Mesenteric fat pad (tissue), 1 donor: ENCODE measurements at places on chromosomes 13 and 19. TPM values are rescaled to one million over a fixed set of nuclear protein-coding genes. Genes with fewer than 3 reads are reported as not detected.

DNA sequence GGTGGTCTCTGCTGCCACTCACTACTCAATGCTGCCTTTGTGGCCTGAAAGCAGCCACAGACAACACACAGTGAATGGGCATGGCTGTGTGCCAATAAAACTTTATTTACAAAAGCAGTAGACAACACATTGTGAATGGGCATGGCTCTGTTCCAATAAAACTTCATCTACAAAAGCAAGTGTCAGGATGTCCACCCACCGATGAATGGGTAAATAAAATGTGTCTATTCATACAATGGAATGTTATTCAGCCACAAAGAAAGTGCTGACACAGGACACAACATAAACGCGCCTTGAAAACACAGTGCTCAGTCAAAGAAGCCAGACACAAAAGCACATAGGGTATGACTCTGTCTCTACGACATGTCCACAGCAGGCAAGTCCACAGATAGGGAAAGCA is 20.1 kb downstream of the ZSCAN5A start:
- DNase-seq = no peak

GRCh38 chr13:80314711-80315653 is 25.9 kb downstream of the SPRY2 start:
- no peak for DNase-seq

The METTL21C gene
- total RNA-seq = not detected

The PLPP2 gene
- total RNA-seq = 7.9 TPM

DNA sequence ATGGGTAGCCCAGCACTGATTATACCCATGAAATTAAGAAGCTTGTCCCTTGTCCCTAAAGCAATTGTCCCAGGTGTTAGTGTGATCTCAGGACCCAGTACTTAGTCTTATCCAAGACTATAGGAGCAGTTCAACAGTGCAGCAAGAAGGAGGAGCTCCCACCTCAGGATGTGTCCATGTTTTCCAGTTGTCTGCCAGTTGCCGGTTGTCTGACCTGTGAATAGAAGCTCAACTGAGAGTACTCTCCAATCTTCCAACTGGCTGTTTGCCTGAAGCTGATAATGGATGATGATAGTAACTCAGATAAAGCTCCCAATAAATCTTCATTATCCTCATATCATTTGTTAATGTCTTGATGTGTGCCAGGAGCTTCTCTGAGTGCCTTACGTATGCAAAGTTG is 107.2 kb upstream of the HTR2A start:
- no peak for DNase-seq

GRCh38 chr19:52662631-52663030 is 24.5 kb upstream of the ZNF83 start:
- no peak for DNase-seq

GRCh38 chr19:7522923-7523667 is 671 bp downstream of the MCOLN1 start:
- no peak for DNase-seq

GRCh38 chr19:47344425-47344824 is 4.7 kb upstream of the DHX34 start:
- DNase-seq = no peak

- DNase-seq = no peak
Measured at GRCh38 chr13:43388282-43389034, 365.1 kb downstream of the DNAJC15 start.

The POU2F2 gene
- total RNA-seq = 2.7 TPM

The FGF22 gene
- 0.22 TPM for total RNA-seq

DNA sequence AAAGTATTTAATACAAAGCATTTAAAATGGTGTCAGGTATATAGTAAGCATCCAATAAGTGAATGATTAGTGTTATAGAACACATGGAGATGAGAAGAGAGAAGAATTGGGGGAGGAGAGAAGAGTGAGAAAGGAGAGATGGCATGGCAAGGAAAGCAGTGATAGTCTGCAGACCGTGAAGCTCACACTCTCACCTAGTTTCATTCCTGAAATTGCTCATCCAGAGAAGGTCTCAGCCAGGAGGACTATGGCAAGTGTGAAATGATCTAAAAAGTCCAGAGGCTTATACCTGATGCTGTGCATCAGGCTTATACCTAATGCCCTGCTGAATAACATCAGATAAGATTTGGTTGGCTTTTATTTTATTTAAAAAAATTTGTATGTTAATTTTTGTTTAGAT is 351.6 kb upstream of the KLF12 start:
- no peak for DNase-seq

GRCh38 chr13:113723410-113724015 is 35.5 kb upstream of the TMEM255B start:
- no peak for DNase-seq

GRCh38 chr13:113566227-113566561 is 18.4 kb upstream of the TFDP1 start:
- DNase-seq = peak; percentile 62

The PEX11G gene
- total RNA-seq = 3.5 TPM

DNA sequence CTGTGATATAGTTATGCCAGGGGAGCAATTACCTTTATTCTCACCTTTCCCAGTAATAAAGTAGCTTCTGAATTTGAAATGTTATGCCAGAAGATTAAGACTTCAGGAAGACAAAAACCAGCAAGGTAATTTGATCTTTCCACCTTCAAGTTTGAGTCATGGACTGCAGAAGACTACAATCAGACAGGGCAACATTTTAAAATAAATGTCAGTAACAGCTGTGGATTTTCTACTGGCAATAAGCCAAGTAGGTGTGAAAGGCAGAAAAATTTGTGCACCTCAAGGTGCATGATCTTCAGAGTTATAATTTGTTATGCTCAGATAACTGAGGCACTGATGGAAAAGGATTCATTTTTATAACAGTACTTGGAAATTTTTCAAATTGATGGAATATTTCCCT is 54.9 kb downstream of the SLITRK1 start:
- DNase-seq = no peak

- DNase-seq = no peak
Measured at GRCh38 chr19:49440439-49441209, 703 bp downstream of the SLC17A7 start.

DNA sequence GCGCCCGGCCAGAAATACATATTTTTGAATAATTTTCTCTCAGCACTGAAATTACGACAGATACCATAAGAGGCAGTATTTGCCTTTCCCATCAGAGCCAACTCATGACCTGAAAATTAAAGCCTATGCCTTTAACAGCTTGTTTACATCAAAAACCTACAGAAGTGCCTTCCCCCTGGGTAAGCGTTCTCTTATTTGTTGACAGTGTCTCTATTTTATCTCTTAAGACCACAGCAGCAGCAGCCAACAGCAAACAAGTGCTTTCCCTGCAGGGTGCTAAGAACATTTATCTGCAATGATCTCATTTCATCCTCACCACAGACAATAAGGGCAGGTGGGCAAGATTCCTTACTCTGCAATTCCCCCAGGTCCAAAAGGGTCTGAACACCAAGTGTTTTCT is 6.0 kb downstream of the AKAP8L start:
- DNase-seq = no peak

The POLR2I gene
- 63.6 TPM for total RNA-seq

- DNase-seq = no peak
Measured at GRCh38 chr13:98454389-98454881, 122.5 kb downstream of the STK24 start.

DNA sequence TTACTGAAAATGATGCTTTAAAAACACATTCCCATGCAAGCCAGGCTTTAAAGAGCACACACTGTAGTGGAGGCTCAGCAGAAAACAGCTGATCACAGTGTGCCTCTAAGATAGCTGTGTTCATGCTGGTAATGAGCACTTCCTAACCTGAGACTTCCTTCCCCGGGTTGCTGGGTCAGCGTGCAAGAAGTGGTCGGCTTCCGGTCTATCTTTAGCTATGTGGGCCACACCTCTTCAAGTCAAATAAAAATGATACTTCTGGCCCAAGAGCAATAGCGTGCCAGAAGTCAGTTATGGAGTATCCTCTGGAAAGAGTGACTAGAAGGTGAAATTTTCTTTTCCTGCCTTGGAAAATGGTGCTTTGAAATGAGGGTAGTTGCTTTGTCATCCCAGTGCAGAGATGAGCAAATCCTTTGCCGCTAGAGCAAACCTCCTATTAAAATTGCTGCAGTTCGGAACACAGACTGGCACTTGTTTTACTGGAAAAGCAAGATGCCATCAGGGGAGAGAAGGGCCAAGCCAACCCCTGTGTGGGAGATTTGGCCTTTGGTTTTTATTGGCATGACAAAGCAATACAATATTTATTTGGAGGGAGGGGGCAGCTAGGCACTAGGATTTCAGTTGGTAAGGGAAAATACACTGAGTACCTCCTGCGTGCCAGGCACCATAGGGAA is 64.2 kb downstream of the ARHGAP35 start:
- DNase-seq = no peak

GRCh38 chr19:18519962-18520847 is 1.7 kb downstream of the ELL start:
- no peak for DNase-seq

GRCh38 chr13:105446197-105446596 is 1089.3 kb downstream of the EFNB2 start:
- DNase-seq = no peak

GRCh38 chr19:50702871-50703829 is 16.5 kb downstream of the SHANK1 start:
- no peak for DNase-seq

- no peak for DNase-seq
Measured at GRCh38 chr19:17720440-17720839, 1.2 kb downstream of the MAP1S start.

GRCh38 chr19:39154629-39155100 is 29.1 kb downstream of the PAK4 start:
- no peak for DNase-seq

DNA sequence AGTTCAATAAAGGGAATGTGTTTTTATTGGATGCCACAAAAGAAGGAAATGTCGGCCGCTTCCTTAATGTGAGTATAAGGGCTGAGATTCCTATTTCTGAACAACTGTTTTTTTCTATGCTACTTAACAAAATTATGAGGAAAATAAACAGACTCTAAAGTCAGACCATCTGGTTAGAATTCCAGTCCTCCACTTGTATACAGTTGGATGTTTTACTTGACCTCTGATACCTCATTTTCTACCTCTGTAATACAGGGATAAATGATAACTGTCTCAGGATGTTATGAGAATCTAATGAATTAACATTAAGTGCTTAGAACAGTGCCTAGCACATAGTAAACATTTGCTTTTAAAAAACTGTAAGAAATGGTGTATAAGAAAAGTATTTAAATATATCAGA is 7.2 kb upstream of the PHF11 start:
- no peak for DNase-seq

GRCh38 chr13:24162604-24163003 is 2.1 kb downstream of the SPATA13 start:
- DNase-seq = no peak

DNA sequence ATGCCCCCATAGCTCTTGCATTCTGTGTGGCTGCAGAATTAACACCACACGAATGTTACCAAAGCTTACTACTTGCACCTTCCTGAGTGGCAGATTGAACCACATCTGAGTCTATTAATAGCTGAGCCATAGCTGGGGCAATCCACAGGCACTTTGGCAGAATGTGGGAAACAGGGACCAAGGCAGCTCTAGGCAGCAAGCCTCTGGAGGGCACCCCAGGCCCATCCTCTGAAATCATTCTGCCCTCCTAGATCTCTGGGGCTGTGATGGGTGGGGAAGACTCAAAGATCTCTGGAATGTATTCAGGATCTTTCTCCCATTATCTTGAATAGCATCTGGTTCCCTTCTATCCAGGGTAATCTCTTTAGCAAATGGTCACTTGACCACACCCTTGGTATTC is 139.3 kb downstream of the TNFRSF19 start:
- DNase-seq = no peak

The TSKS gene
- 1.0 TPM for total RNA-seq

DNA sequence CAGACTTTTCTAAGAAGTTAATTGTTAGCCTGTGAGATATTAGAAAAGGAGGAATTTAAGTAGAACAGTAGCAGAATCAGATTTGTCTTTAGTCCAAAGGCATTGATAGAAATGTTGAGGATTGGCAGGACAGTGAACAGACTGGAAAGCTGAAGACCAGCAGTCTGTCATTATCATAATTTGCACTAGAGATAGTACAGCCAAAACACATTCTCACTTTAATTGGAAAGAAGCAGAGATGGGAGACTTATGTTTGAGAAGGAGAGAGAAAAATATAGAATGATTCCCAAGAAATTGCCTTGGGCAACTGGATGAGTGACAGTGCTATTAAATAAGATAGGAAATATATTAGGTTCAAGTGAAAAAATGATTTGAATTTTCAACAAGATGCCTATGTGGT is 755.5 kb downstream of the SLITRK5 start:
- DNase-seq = no peak

DNA sequence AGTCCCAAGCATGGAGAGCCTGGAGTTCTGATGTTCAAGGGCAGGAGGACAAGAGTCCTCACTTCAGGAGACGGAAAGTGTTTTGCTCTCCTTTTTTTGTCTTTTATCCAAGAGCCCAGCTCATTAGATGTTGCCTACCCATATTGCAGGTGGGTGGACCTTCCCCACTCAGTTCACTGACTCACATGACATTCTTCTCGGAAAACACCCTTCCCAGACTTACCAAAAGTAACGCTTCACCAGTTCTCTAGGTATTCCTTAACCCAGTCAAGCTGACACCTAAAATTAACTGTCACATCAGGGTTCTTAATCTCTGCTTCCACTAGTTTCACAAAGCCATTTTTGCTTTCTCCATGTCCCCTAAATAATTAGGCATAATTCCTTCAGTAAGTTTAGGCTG is 2215.4 kb upstream of the PCDH20 start:
- DNase-seq = no peak

DNA sequence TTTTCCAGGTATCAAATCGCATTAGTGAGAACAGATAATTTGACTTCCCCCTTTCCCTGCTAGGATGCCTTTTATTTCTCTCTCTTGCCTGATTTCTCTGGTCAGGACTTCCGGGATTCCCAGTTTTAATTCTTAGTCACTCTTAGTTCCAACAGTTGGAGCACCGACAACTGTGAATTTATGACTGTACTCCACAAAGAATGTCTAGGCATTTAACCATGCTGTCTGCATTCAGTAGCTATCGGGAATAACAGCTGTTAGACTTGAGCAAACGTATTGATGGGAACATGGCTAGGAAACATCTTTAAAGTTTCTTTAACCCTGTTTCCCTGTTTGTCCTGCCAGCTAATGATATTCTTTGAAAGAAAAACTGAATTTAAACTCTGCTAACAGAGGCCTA is 14.1 kb upstream of the SPACA7 start:
- no peak for DNase-seq

- DNase-seq = no peak
Measured at GRCh38 chr13:94546061-94546839, 49.7 kb downstream of the TGDS start.

GRCh38 chr19:39557811-39558623 is 18.1 kb upstream of the EID2 start:
- DNase-seq = no peak

DNA sequence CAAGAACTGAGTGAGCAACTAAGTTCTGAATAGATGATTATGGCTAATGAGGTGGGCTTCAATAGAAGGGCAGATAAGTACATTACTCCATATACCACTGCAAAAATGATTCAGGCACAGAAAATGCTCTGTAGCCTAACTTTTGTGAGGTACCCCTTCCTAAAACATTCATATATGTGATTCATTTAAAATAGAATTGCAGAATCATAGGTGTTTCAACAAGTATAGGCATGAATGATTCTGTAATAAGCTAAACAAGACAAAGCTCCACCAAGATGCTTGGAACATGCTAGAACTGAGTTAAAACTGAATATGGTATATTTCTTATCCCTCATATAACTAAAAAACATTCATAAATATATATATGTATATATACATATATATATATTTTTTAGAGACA is 12.1 kb downstream of the KBTBD7 start:
- DNase-seq = no peak

The RNF17 gene
- 0.58 TPM for total RNA-seq
